Camera-type eye (tissue), 1 donor: ENCODE measurements at places on chromosomes 6 and 20. TPM values are rescaled to one million over a fixed set of nuclear protein-coding genes. Genes with fewer than 3 reads are reported as not detected.

The ANKRD66 gene
- total RNA-seq = not detected

The OXT gene
- total RNA-seq = not detected

The CYP24A1 gene
- 0.38 TPM for total RNA-seq

The CGA gene
- total RNA-seq = not detected

The C6orf15 gene
- total RNA-seq = not detected

The SLC29A1 gene
- total RNA-seq = 18.6 TPM

The SLC17A3 gene
- total RNA-seq = not detected

The GGTLC1 gene
- not detected for total RNA-seq

The CFB gene
- total RNA-seq = 14.6 TPM

The VGLL2 gene
- total RNA-seq = 2.8 TPM

The HDGFL1 gene
- not detected for total RNA-seq

The GPX5 gene
- not detected for total RNA-seq

The SCRT2 gene
- total RNA-seq = 4.3 TPM

The ENPP4 gene
- total RNA-seq = 18.4 TPM

The FABP7 gene
- 213 TPM for total RNA-seq

The UQCC2 gene
- 25.7 TPM for total RNA-seq

The ACSS2 gene
- total RNA-seq = 39.0 TPM

The SMLR1 gene
- not detected for total RNA-seq

The NEURL2 gene
- total RNA-seq = 12.8 TPM

The NUP43 gene
- 41.5 TPM for total RNA-seq
